Frontal cortex (tissue), 4 donors: ENCODE measurements at places on chromosomes 12 and 14. TPM values are rescaled to one million over a fixed set of nuclear protein-coding genes. Genes with fewer than 3 reads are reported as not detected.

DNA sequence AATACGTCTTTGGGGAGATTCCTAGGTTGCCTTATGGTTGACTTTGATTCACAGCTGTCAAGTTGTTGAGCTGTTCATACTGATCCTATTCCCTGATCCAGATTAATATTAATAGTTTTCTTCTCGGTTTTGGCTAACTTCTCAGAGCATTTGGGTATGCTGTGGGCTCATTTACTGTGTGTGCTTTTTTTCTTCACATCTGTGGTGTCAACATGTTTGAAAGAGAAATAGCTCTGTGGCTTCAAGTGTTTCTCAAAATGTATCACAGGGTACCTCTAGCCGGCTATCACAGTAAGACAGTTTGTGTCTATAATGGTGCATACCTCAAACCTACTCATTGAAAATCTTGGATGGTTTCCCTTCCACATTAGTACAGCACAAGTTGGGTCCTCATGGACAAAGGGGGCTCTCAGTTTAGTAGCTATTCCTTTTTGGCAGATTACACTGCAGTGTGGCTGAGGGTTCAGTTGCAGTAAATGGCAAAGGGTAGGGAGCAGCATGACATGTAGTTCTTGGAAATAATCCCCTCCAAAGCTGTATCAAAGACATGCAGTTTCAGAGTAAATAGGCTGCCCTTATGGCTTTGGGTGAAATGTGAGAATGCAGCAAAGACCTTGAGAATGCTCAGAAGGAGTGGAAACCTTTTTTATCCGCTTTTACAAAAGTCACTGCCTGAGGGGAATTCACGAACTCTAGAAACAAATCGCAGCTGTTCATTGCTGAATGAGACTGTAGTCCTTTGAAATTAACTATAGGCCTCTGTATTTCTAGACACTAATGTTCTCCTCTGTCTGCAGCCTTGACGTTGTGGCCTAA is 102.4 kb upstream of the ATF1 start:
- DNase-seq, result no peak

DNA sequence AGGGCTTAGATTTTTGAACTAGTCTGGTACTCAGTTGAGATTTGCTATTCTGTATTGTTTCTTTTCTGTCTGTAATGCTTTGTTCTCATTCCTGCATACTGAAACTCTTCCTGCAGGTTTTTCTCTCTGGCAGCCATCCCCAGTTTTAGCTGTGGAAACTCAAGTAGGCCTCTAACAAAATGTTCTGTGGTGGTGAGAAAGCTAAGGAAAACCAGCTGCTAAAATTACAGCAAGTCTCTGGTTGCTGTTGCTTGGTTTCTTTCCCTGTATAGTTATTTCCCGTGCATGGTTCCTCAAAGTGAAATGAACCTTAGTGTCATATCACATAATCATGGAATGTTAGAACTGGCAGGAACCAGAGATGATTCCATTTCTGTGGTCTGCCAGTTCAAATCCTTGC is 442.5 kb downstream of the NRXN3 start:
- DNase-seq, result no peak

- no peak for DNase-seq
Observed at GRCh38 chr14:90398315-90398839, 1.5 kb downstream of the CALM1 start.

- DNase-seq, result no peak
Observed at GRCh38 chr14:69535230-69535848, 39.3 kb downstream of the CCDC177 start.

GRCh38 chr12:14923944-14924343 is 14.4 kb downstream of the ERP27 start:
- no peak for DNase-seq

- no peak for DNase-seq
Observed at GRCh38 chr12:30517320-30517719, 178.3 kb downstream of the IPO8 start.

The SLC5A8 gene
- 3.3 TPM for total RNA-seq

The FAM222A gene
- 2.9 TPM for total RNA-seq
